ENCODE measurements at places on chromosomes 7 and 10.

- no peak for DNase-seq
These were observed 986 bp upstream of the PPP2R2D start for GRCh38 chr10:131899695-131900349.

DNA sequence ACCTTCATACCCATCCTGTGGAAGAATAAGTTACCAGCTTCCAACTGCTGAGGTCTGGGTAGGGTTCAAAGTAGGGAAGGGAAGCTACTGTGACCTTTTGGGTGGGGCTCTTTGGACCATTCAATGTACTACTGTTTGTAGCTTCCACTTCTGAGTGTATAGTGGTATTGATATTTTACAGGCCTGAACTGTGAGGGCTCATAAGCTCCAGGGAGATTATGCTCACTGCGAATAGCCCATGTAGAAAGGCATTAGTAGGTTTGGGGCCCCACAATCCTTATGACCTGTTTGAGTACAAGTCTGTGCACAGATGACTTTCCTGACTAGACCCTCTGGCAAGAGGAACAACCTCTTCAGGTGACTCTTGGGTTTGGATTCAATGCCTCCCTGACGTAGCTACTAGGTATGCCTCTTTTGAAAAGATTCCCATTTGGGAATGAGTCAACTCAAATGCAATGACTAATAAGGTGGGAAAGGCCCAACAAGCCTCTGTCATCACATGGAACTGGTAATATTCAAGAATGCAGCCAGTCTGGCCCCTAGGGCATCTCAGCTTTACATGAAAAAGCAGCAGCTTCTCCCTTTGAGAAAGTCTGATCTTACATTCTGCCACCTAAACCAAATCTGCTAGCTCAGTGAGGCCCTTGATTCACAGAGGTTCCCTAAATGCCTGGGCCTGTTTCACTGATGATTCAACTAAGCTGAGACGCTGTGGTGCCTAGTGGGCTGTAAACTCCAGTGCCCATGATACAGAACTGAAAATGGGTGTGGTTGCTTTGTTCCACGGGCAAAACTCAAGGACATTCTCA lies 79.8 kb downstream of the ABI1 start:
- peak; percentile 14 for DNase-seq

- peak; percentile 93 for DNase-seq
These were observed 26.5 kb downstream of the SCD start for GRCh38 chr10:100373298-100374199.

DNA sequence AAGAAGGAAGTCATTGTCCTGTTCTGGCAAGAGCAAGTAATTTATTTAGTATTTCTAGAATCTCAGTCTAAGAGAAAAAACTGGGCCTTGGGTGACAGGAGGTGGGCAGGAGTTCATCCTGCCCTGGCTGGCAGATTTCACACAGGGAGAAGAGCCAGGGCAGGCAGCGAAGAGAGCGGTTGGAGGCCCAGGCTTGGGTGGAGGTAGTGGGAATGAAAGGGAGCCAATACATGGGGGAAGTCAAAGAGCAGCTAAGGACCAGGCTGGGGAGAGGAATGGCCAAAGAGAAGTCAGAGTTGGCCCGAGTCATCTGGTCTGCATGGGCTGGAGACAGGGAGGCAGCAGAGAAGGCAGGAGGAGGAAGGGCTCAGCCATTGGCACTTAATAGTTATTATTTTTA lies 51.4 kb downstream of the HECW1 start:
- no peak for DNase-seq

DNA sequence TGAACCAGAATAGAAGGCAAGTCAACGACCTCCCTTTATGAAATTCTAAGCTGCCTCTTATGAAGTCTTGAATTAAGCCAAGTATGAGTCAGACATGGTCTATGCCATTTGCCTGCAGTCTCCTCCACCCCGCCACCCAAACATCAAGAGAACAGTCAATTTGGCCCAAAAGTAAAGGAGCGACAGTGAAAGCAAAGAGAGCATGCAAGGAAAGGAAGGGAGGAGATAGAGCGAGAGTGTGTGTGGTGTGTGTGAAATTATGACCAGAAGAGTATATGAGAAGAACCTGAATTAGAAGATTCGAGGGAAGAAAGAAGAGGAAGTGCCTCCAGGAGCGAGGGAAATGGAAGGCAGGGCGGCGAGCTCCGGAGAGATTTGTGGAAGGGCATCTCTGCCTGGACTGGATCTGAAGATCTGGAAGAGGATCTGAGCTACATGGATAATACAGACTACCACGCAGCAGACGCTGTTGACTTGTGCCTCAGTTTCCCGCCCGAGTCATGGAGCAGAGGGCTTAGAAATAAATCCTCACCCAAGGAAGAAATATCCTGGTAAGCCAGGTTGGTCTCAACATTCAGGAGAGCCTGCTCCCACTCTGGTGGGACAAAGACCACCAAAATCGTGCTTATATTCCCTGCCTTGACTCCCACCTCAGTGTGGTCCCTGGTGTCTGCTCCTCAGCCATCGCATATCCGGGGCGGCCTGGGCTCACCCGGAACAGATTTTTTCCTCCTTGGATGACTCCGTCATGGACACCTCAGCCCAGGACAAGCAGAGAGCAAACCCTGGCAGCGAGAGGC lies 459 bp downstream of the ZDHHC6 start:
- DNase-seq = no peak

GRCh38 chr7:6171532-6172223 lies 100.7 kb downstream of the CYTH3 start:
- no peak for DNase-seq

DNA sequence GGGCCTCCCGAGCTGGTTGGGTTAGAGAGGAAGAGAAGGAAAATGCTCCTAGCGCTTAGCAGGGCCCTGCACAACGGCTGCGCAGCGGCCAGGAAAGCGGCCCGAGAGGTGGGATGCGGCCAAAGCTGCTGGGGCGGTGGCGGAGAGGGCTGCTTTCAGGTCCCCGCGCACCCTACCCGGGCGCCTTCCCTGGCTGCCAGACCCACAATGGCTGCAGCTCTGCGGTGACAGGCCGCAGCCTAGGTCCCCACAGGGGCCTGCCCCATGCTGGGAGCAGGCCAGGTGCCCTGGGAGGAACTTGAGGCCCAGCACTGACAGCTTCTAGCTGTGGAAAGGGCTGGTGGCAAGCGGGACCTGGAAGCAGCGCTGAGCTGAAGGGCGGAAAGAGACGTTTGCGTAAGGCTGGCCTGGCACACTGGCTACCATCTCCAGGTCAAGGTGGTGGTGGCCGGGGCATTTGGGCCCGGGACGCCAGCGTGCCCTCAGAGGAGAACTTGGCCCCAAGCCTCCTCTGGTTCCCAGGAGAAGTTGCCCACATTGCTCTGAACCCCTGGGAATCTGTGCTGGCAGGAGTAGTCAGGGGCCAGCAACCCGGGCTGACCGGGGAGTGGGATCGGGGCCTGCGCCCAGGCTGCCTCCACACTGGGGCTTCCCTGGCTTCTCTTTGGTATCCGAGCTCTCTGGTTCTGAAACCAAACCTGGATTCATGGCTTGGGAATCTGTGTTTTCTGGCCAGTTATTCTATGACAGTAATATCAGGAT lies 72.9 kb upstream of the ZNF804B start:
- no peak for DNase-seq

DNA sequence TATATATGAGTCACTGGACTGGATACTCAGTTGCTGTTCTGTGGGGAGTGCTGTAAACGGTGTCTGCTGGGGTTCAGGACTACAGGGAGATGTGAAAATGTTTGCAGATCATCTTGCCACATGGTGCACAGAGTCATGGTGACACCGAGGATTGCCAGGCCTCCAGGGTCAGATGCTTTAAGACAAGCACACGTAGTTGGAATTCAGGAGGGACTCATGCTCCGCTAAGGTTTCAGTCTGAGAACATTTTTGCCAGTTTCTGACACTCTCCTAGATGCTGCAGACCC lies 211.3 kb downstream of the CXCL12 start:
- DNase-seq = no peak

DNA sequence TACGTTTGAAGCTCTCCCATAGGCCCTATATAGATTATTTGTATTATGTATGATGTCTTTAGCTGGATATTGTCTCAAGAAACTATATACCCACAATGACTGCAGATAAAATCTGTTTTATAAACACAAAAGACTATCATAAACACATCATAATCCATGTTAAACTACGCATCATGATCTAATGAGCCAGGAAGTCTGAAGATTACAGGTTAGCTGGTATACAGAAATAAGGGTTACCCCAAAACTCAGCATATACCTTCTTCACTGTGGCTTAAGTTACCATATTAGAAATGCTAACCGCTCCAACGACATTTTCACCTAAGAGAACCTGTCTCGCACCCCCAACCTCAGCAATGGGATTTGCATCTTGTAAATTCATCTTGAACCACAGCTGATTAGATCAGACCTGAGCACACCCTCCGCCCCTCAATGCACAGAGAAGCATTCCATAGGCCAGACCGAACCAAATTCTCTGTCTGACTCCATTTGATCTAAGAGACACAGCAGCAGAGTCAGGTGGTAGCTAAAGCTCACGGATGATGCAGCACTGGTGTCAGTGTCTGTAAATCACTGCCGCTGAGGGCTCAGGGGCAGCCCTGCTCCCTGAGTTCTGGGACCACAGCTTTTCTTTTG lies 124.9 kb downstream of the NPY start:
- no peak for DNase-seq

GRCh38 chr7:80330434-80330833 lies 181.4 kb downstream of the GNAT3 start:
- DNase-seq = no peak

GRCh38 chr10:95504246-95504691 lies 56.9 kb downstream of the SORBS1 start:
- DNase-seq = no peak

DNA sequence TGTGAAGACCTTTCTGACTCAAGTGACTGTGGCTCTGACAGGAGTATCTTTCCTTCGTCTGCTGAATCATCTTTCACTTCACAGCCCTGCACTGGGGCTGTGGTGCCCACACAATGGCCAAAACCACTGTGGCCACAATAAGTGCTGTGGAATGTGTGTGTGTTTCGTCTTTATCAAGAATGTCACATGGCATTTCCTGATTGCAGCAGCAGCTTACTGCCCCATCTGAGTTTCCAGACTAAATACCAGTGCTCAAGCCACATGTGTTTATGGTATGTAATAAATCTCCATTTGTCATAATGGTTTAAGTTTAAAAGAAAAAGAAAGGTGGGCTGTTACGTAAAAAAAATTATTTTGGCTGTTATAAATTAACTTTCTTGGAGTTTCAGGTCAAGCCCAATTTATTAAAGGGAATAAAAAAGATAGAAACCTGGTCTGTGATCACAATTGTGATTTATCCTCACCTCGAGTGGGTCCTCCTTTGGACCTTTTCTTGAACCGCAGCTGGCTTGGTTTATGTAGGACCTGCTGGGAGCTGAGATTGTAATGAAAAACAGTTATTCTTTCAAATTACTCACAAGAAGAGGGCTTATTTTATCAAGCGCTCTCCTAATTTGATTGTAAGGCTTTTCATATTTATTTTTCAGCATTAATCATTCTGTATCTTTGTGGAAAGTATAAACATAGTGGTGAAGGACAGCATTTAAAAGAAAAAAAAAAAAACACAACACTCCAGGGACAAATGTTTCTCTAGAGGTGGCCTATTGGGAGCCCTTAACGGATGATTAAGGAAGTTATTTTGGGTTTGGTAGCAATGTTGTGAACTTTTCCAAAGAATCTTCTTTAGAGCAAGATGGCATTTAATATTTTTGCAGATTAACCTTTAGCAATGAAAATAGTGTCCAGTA lies 116.2 kb downstream of the LRMDA start:
- DNase-seq = no peak

- DNase-seq = no peak
These were observed 67.0 kb downstream of the OSBPL3 start for GRCh38 chr7:24912874-24913514.

DNA sequence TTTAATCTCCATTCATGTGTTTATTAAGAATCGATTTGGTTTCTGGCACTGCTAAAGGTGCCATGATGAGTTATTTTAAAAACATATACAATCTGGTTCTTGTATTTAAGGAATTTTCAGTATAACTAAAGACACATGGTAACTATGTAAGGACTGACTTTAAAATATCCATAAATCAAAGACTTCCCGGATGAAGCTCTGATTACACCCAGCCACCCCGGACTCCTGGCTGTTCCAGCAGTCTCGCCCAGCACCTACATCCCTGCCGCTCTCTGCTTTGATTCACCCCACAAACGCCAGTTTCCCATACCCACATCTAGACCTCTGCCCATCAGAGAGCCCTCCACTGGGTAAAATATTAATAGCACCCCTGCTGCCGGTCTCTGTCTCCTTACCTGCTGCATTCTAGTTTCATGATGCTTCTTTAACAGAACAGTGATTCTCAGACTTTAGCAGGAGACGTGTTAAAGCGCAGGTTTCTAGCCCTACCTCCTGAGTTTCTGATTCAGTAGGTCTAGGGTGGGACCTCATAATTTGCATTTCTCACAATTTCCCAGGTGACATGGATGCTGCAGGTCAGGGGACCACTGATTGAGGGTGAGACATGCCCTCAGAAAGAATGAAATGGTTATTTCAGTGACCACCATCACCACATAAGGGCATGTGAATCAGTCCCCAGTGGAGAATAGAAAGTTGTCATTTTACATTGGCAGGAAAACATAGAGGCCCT lies 185.7 kb downstream of the KIAA1217 start:
- no peak for DNase-seq

- no peak for DNase-seq
These were observed 300 bp downstream of the ARHGAP21 start for GRCh38 chr10:24723386-24723787.

GRCh38 chr10:112663234-112664125 lies 216.5 kb downstream of the VTI1A start:
- DNase-seq = no peak

DNA sequence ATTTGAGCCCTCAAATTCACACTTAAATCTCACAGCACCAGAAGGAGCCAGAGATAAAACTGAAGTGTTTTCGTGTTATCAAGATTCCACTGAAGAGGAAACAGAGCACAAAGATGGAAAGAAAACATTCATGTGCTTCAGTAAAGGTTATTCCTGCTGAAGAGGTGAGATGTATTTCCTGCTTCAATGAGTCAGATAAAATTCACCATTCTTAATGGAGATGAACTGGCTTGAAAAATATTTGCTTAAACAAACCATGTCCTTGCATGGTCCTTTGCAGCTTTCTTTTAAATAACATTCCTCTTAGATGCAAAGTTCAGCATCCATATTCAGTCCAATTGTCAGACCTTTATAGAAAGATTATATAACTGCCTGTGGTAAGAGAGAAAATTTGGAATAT lies 294.2 kb downstream of the IPMK start:
- DNase-seq = no peak

GRCh38 chr10:20202337-20202736 lies 386.1 kb downstream of the PLXDC2 start:
- DNase-seq = no peak

DNA sequence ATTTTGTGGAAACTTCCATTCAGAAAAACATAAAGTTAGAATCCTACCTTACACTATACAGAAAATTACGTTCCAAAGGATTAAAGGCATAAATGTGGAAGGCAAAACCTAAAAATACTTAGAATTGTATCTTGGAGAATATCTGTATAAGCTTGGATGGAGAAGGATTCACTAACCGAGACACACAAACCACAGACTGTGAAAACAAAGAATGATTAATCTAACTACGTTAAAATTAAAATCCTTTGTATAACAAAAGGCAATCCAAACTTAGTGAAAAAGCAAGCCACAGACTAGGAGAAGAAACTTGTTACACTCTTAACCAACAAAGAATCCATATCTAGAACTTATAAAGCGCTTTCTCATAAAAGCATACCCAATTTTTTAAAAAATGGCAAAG lies 678.8 kb downstream of the INHBA start:
- no peak for DNase-seq
